ENCODE measurements at places on chromosomes 12 and 14. TPM values are rescaled to one million over a fixed set of nuclear protein-coding genes. Genes with fewer than 3 reads are reported as not detected.

- DNase-seq = no peak
Measured at GRCh38 chr12:46400406-46400805, 27.8 kb upstream of the SLC38A2 start.

DNA sequence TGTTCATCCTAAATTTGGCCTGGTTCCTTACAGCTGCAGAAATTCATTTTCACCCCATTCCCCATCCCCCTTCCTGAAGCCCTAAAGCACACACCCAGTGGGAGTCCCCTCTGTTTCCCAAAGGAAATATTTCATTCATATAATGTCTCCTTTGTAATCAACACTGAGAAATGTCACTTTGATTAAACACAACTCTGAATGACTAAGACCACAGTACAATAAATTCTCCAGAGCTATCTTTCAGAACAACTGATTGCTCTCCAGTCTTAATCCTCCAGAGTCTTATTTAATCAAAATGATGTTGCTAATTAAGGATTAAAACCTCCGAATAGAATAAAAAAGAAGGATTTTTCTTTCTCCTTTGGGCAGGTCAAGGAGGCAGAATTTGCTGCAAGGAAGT, 6.4 kb downstream of the SLC15A5 start:
- DNase-seq = no peak

DNA sequence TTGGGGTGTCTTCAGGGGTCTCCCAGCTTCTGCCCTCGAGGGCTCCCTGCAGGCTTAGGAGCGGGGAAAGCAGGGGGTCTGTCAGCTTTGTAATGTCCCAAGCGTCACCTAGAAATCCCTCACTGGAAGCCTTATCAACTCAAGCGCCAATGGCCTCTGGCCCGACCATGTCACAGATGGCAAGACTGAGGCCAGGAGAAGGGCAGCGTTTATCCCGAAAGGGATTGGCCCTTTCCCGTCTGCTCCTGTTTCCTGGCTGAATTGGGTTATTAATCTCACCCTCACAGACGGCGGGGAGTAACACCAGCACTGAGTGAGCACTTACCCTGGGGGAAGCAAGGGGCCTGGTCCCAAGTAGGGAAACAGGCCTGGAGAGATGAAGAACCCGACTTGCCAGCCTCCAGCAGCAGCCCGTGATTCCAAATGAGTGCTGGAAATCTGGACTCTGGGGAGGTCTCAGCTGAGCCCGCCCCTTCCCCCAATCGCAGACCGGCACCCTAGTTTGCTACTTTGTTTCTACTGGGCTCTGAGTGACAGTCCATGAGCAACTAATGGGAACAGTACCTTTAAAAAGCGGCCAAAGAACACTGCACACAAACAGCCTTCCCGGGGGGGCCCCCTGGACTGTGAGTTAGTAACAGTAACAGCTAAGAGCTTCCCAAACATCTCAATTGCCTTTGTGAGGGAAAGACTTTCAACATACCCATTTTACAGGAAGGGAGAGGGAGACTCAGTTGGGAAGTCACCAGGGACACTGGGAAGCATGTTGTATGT, 2.1 kb upstream of the NCOR2 start:
- no peak for DNase-seq

DNA sequence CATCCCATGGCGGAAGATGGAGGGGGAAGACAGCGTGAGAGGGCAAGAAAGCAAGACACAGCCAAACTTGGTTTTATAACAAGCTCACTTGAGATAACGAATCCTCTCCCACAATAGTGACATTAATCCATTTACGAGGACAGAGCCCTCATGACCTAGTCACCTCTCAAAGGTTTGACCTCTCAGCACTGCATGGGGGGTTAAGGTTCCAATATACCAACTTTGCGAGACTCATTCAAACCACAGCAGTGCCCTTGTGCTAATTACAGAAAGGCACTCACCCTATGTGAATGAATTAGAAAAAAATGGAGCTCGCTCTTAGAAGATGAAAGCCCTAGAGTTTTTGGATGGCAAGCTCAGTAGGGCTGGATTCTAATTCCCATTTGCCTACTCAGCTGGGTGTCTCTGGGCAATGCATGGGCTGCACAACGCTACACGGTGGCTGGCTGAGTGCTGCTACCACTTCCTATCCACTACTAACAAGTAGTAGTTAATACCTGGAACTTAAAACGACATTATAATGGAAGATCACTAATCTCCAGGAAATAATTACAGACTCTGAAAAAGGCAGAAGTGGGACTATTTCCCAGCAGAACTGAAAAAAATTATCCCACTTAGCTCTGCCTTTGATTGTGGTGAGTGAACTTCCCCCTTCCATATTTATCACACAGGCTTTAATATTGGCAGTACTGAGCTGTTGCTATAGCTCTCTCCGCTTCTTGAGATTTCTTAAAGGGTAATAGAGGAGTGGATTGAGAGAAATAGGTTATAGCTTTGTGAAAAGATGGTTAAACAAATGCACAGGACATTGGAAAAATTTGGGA, 27.5 kb downstream of the TESPA1 start:
- DNase-seq = no peak

Gene GPATCH2L
- total RNA-seq = 31.4 TPM

GRCh38 chr12:5433081-5433844, 1.4 kb downstream of the NTF3 start:
- no peak for DNase-seq

All from RPMI7951 (cell line).